ENCODE measurements at places on chromosomes 1 and 21.
A peak's percentile ranks its signal among the peaks of the same experiment; 100 is the strongest.

GRCh38 chr21:39258207-39258606 lies 55.2 kb downstream of the BRWD1 start:
- no peak for DNase-seq

DNA sequence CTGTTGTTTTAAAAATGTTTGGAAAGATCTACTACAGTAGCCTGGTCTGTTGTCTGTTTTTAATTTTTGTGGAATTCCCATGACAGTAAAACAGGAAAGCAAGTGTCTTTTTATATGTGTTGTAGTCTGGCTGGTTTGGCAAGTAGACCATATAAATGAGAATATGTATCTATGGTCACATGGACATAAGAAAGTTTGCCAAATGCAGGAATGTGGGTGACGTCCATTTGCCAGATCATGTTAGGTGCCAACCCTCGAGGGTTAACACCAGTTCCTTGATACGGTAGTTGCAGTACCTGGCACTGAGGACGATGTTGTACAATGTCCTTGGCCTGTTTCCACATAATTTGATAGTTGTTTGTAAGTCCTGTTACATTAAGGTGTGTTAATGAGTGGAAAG lies 6.2 kb downstream of the DAP3 start:
- DNase-seq, result no peak

DNA sequence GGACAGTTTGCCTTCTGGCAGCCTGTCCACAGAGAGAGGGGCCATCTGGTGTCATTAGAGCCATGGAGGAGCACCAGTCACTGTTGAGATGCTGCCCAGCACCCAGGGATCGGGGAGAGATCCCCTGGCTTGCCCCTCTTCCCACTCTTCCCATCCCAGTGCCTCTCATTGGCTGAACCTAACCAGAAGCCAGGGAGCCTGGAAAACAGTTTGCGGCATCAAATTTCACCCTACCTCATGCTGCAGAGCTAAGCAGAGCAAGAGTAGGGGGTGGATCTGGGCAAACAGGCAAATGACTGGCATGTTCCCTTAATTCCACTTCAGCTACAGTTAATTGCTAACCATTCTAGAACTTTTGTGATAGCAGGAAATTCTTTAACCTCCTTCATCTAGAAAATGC lies 19.1 kb downstream of the TRAF5 start:
- no peak for DNase-seq

GRCh38 chr1:156608036-156608674 lies 6.9 kb upstream of the GPATCH4 start:
- peak; percentile 70 for DNase-seq

GRCh38 chr1:155205035-155205434 lies 2.7 kb downstream of the THBS3 start:
- no peak for DNase-seq

GRCh38 chr1:245693116-245693793 lies 538.5 kb downstream of the KIF26B start:
- no peak for DNase-seq

- DNase-seq, result no peak
Measured at GRCh38 chr1:14403961-14404645, 194.4 kb upstream of the KAZN start.

DNA sequence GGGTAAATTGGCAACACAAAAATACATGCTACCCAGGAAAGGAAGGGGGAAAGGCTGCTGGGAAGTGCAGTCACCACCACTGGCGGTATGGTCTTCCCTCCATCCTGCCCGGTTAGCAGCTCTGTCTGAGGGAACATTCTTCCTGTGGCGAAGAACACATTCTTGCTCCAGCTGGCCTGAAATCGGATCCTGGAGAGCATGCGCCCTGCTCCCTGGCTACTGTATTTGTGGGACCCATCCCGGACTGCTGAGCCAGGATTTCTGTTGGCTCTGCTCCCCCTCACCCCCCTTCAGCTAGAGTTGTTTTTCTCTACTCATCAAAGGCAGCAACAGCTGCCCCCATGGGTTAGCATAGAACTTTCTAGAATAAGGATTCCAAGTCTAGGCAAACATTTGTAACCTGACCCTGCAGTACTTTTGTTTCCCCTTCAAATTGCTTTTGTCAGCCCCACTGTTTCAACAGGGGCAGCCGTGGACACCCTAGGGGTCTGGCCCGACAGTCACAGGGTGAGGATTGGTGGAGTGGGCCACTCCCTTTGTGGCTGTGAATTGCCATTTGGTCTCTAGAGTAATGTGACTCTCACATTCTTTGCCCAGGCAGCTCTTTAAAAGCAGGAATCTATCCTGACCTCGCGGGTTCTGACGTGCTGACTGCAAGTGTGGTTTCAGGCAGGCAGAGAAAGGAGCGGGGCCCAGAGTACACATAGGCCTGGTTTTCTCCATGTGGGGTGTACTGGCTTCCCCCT lies 157.7 kb downstream of the TOMM20 start:
- DNase-seq, result peak; percentile 88

GRCh38 chr1:88581703-88582102 lies 102.4 kb upstream of the PKN2 start:
- DNase-seq, result no peak

- DNase-seq, result no peak
Measured at GRCh38 chr1:16026723-16027484, 5.1 kb downstream of the CLCNKA start.
